ENCODE measurements at places on chromosomes 16 and 17.

GRCh38 chr17:66711401-66711800 lies 123.5 kb upstream of the CACNG5 start:
- DNase-seq, result no peak

DNA sequence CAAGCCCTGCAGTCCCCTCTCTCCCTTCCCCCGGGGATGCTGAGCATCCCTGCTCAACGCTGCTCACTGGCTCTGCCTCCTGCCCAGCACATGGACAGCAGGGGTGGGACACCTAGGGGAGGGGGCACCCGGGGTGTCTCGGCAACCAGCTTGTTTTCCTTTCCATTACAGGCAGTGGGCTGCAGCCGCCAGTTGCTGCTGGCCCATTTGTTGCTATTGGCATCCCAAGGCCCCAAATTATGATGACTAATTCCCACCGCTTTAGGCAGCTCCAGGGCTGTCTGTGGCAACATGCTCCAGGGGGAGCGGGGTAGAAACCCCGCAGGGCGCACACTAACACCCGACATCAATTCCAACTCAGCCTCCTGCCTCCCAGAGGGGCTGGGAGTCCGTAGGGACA lies 4.9 kb downstream of the SDK2 start:
- DNase-seq, result no peak

- DNase-seq, result no peak
Observed at GRCh38 chr17:77700165-77700881, 258.2 kb upstream of the TNRC6C start.

- DNase-seq, result peak; percentile 88
Observed at GRCh38 chr16:14013571-14014283, 57.4 kb upstream of the MRTFB start.

GRCh38 chr17:73132085-73132492 lies 32.7 kb upstream of the SSTR2 start:
- DNase-seq, result no peak

- no peak for DNase-seq
Observed at GRCh38 chr17:27595208-27595607, 35.8 kb upstream of the LGALS9 start.

DNA sequence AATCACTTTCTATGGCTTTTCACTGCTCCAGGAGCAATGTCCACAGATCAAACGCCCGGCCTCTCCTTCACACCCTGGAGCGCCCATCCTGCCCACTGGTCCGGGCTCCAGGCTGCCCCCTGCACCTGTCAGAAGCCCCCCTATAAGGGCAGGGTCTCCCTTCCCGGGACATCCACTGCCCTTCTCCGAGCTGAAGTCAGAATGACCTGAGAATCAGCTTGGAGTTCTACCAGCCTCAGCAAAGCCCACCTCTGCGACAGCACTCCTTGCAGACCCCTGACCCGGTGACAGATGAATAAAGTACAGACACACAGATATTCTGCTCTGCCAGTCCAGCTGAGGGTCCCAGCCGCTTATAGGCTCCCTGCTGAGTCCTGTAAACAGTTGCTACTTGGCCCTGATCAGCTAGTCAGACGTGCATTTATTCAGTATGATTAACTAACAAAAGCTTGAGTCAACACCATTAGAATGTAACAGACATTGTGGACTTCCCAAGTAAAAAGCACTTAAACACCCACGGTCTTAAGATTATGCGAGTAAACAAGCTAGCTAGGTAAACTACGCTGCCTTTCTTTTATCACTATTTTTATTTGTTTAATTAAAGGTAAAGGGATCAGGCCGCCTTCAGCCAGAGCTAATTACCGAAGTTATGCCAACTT lies 4.8 kb downstream of the SLC7A5 start:
- DNase-seq, result no peak

DNA sequence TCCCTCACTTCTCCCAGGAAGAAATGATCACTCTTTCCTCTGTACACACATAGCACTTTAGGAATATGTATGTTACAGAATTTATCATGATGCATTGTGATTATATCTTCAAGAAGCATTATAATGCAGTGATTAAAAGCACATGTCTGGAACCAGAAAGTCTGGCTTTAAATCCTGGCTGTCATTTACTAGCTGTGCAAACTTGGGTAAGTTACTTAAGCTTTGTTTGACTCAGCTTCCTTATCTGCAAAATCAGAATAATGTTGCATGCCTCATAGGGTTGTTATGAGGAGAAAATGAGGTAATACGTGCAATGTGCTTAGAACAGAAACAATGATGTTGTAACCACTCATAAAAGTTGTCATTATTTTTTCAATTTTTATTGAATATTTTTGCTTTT lies 156.3 kb upstream of the ZKSCAN2 start:
- DNase-seq, result no peak

Measured in astrocyte of the cerebellum (primary cell).